Activated CD4-positive, alpha-beta T cell treated with anti-CD3 and anti-CD28 coated beads for 36 hours (primary cell): ENCODE measurements at places on chromosomes 12 and 14. TPM values are rescaled to one million over a fixed set of nuclear protein-coding genes. Genes with fewer than 3 reads are reported as not detected.

Gene ETFBKMT
- total RNA-seq: 0.35 TPM

Gene CLEC9A
- total RNA-seq: not detected

Gene TEDC1
- 31.8 TPM for total RNA-seq

Gene OTOGL
- not detected for total RNA-seq

Gene IL31
- 2.1 TPM for total RNA-seq

Gene RFX4
- total RNA-seq: not detected

Gene NYNRIN
- total RNA-seq: 0.16 TPM

Gene MED13L
- 41.9 TPM for total RNA-seq

Gene LMO3
- total RNA-seq: not detected

Gene GPR65
- total RNA-seq: 14.0 TPM

DNA sequence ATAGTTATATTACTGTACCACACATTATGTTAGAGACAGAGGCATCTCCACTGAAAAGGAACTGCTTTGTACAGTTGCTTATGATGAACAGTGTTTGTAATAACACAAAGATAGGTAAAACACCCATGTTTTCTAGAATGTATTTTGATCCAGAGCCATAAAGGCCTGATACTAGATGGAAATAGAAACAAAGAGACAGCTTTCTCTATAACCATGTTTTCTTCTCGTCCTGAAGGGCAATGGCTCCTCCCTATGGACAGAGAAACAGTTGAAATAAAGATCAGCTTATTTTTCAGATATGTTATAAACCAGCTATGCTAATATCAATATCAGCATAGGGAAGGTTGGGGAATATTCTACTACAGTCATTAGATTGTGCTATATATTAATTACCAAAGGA lies 109.2 kb downstream of the ATXN7L3B start:
- no peak for DNase-seq

DNA sequence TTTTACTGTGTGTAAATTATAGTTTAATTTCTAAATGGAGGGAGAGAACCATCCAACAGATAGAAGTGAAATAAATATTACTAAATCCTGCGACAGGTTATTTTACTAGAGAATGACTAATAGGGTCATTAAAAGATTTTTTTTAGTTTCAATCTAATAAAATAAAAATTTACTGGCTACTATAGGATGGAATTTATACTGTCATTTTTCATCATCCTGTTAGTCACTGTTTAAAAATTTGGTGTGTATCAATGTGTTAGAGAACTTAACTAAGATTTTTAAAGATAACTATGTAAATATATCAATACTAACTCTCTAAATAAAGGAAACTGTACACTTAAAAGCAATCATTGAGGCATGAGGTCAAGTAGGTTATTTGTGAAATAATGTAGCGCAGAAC lies 41.1 kb upstream of the CDKN3 start:
- DNase-seq: no peak

GRCh38 chr12:49347311-49348193 lies 864 bp downstream of the DNAJC22 start:
- DNase-seq: peak; percentile 84

- no peak for DNase-seq
Measured at GRCh38 chr12:52149651-52150241, 42.1 kb downstream of the KRT80 start.

DNA sequence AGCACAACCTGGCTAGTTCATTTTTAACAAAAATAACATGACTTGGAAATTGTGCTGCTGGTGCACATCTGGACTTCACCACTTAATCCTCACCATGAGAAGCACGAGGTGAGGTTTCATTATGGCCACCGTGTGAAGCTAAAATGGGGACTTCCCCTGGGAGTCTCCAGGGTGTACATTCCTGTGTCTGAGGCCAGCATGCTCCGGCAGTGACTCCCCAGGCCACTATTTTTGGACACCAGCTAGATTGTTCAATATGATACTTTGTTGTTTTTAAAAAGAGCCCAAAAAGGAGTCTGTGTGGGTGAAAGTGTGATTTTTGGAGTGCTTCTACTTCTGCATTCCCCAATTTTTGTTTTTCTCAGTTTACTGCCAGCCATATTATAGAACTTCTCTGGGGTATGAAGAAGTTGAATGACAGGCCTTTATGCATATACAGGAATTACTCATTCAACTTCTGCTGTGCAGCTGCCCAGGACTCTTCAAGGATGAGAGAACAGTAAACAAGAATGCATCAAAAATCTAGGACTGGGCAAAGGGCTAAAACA lies 16.9 kb upstream of the AICDA start:
- no peak for DNase-seq

- no peak for DNase-seq
Measured at GRCh38 chr14:59208954-59209353, 20.5 kb downstream of the DAAM1 start.

- DNase-seq: no peak
Measured at GRCh38 chr14:92573761-92574498, 60.3 kb downstream of the RIN3 start.

GRCh38 chr12:56205445-56205844 lies 16.2 kb upstream of the SMARCC2 start:
- no peak for DNase-seq

DNA sequence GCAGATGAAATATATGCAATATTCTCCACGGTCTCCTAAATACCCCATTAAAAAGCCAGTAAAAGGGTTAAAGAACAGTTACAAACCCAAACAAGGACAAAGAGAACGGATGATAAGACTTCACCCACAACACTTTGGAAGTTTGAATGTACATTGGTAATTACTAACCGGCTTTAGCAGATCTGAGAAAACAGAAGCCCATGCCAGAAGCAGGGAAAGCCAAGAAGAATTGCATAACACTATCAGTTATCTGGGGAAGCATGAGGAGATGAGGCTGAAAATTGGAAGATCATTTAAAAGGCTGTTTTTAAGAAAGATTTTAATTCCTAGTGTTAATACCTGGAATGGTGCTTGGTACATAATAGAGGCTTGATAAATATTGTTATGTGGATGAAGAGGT lies 55.6 kb upstream of the MYBPC1 start:
- no peak for DNase-seq

DNA sequence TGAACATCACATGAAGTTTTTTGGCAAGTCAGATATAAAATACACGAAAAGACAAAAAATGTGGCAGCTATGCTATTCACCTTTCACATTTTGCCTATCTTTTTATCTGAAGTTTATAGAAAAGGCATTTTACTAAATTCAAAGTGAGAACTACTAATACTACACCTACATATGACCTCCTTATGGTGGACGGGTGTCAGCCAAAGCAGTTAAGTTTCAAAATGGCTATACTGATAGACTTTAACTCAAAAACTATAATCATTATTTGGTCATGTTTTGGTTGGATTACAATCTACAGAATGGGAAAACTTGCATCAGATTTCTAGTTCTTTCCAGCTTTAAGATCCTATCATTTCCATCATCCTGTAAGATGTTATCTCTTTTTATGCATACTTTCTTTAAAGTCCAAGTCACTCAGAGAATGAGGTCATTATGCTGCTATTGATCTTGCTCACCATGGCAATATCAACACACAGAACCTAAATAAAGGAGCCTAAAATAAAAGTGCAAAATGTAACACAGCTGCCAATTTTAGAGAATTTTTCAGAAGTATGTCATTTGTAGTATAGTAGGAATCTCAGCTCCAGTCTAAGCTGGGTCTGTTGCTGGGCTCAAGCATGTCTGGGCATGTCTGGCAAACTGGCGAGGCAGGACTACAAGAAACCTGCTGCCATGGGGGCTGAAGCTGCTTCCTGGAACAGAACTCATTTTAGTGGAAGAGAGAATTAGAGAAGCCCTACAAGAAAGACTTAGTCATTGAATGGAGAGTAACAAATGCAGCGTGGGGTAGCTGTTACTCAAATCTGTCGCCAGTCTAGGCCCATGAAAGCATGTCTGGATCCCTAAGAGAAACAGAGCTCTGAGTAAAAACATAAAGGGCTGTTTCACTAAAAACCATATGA lies 7.6 kb upstream of the AEBP2 start:
- peak; percentile 72 for DNase-seq

- peak; percentile 73 for DNase-seq
Measured at GRCh38 chr12:57216014-57216911, at the start of gene NXPH4. Gene NXPH4 (plus strand): TSS chr12:57216794. CDS start chr12:57216970, 176 bp downstream.

- DNase-seq: no peak
Measured at GRCh38 chr12:98418357-98419075, 96.9 kb upstream of the TMPO start.

DNA sequence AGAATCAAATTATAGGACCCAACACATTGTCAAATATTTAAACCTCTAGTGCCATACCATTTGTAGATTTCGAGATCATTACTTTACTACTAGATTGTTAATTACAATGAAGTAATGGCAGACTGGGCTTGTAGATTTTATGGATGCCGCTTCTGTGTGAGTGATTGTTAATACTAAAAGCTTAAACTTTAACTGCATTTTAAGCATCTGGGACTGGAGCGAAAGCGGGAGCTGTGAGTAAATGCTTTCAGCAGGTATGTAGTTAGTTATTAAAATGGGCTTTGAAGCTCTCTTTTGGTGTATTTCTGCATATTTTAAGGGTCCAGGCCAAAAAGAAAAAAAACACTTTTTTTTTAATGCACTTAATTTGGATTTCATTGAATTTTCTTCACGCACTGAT lies 519.3 kb downstream of the MED13L start:
- DNase-seq: no peak

DNA sequence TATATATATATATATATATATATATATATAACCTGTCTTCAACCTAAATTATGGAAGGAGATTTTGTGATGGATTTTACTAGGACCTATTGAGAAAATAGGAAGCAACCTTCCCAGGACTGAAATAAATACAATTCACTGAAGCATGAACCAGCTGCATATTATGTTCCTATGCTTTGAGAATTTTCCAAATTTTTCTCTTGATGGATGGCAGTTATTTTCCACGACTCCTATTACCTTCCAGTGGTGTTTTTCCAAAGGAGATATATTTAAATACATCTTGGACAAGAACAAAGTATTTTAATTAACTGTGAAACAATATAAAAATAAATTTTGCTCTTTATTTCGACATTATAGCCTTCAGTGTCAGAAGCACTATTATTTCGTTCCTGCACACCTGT lies 87.9 kb downstream of the TMTC1 start:
- no peak for DNase-seq

DNA sequence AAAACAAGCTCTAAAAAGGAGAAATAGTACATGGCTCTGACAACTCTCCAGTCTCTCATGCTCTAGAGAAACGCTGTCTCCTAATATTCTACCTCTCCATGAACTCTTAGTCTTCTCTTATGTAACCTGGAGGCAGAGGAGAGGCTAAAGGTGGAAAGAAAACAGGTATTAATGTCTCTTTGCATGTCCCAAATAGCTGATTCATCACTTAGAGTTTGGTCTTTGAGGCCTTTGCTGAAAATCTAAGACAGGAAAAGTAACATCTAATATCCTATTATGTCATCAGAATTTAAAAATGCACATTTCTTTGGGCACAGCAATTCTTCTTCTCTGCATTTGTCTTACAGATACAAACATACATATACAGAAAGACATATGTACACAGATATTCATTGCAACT lies 127.2 kb downstream of the DHRS2 start:
- no peak for DNase-seq

GRCh38 chr12:112349431-112349830 lies 32.8 kb downstream of the HECTD4 start:
- no peak for DNase-seq

- DNase-seq: no peak
Measured at GRCh38 chr12:87112571-87113345, 856.6 kb upstream of the MGAT4C start.

DNA sequence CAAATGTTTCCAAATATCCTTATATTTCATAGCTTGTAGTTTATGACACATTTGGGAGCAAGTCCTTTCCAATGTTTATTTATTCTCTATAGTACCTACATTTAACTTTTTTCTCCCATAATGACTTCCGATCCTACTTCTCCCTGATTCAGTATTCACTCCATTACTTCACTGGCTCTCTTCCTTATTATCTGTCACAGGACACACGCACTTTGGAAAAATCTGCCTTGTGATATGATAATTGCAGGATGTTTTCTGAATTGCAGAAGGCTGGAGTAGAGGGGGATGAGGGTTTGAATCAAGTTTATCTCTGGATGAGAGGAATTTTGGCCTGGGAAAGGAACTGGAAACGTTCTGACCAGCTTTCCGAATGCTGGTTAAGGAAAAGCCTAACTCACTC lies 75.0 kb downstream of the HMGA2 start:
- no peak for DNase-seq

- no peak for DNase-seq
Measured at GRCh38 chr12:113786107-113786506, 180.0 kb downstream of the RBM19 start.

DNA sequence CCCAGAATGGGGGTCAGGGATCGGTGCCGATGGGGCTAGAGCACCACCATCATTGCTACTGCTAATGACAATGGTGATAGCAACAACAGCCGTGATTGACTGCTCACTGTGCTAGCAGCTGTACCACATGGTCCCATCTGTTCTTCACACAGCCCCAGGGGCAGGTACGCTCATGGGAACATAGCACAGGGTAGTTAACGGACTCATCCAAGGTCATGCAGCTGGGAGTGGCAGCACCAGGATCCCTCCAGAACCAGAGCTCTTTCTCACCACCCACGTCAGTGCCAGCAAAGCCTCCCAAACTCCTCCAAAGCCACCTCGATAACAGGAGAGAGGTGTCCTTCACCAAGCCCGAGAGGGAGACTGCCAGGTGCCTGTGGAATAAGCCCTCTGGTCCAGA lies 11.2 kb upstream of the DYNC1H1 start:
- no peak for DNase-seq

DNA sequence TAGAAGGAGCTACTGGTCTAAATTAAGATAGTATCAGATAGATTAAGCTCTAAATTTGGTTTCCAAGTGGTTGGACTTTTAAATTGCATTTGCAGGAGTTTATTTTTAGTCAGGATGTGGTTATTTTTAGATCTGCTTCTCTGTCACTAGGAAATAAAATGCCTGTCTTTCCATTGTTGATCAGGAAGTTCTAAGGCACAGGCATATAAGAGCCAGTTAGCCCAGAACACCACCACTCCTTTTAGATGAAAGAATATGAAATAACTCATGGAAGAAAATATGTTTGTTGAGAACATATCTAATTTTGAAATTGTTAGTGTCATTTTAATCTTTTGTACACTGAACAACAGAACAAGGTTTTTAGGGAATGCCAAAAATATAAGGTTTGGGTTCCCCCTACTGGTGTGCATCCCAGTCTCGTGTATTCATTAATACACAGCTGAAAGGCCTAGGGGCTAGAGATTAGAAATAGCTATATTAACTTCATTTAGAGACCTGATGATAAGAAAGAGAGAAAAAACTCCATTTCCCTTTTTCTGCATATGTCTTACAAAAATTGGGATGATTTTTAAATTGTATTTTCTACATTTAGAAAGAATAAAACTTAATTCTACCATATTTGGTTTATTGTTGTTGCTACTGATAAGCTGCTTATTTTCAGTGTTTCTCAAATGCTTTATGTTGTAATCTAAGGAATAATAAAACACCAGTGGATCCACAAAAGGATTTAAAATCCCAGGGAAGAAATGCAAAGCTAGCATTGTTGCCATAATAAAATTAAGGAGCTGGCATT lies 67.2 kb downstream of the RIC8B start:
- peak; percentile 44 for DNase-seq

GRCh38 chr12:115313929-115314328 lies 630.0 kb upstream of the TBX3 start:
- DNase-seq: no peak
